Glutamatergic neuron (in vitro differentiated cells): ENCODE measurements at places on chromosomes 5 and 9. TPM values are rescaled to one million over a fixed set of nuclear protein-coding genes. Genes with fewer than 3 reads are reported as not detected.

DAB2 gene
- 1.4 TPM for total RNA-seq

SGCD gene
- total RNA-seq, result 0.20 TPM

CA9 gene
- not detected for total RNA-seq

KIF4B gene
- not detected for total RNA-seq

CENPH gene
- 9.5 TPM for total RNA-seq

PPP1R26 gene
- 22.2 TPM for total RNA-seq

SPINK7 gene
- not detected for total RNA-seq

SKP2 gene
- 47.8 TPM for total RNA-seq

CXCL14 gene
- total RNA-seq, result 0.32 TPM

DNA sequence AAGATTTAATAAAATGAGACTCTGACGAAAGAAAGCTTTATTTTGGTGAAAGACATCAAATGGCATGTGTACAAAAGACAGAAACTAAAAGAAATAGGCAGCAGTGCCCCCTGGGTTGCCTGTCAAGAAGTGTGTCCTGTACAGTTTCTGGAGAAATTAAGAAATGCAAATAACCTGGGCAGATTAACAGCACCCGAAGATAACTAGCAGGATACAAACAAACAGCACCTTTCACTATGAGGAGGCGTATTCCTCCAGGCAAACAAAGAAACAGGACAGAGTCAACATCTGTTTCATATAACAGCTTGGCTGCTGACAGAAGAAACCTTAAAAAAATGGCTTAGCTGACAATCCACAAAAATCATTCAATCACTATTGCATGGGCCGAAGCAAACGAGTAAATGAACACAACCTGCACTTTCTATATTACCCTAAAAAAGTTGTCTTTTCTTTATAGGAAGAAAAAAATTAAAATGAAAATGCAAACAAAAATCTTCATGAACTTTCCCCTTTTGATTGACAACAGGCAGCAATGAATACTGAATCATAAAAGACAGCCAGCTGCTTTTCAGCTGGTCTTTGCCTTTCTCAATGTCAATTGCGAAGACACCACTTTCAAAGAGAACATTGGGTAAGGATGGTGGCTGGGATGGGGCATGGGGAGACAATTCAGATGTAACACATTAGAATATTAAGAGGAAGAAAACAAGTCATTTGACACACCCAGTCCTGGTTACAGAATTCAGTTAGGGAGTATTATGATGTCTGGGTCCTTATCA is 162.1 kb downstream of the ARL15 start:
- DNase-seq, result no peak

DNA sequence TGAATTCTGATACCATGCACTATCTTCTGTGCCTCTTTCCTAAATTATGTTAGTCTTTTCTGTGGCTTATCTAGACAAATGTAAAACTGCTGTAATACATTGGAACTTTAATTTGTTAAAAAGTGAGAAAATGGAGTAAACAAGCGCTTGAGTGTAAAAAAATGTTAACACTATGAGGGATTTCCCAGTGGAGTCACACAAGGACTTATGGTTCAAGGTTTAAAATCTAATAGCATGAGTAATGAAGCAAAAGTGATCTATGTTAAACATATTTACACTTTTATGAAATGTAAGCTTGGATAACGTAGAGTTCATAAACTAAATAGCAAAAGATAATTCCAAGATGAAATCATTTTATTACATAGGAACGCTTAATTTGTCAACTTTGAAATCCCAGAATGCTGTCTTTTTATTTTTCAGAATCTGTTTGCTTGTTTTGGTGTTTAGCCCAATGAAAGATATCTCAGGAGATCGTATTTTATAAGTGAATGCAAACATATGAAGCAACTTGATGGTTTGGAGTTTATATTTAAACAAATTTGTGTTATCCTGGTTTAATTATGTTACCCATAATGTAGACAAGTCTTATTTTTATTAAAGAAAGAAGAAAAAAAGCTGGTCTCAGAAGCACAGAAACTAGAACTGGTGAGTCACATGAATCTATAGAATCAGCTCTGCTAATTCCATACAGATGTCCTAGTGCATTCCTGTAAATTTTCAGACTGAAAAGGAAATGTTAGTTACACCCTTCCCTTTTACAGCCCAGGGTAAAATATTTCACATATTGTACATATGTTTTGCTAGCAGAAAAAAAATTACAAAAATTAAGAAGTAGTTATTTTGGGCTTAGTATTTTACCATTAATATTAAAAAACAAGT is 34.2 kb upstream of the FBN2 start:
- no peak for DNase-seq

- no peak for DNase-seq
These were observed 23.5 kb downstream of the KCTD16 start for GRCh38 chr5:144194144-144194543.

- no peak for DNase-seq
These were observed 7.7 kb upstream of the TSLP start for GRCh38 chr5:111063709-111064322.

DNA sequence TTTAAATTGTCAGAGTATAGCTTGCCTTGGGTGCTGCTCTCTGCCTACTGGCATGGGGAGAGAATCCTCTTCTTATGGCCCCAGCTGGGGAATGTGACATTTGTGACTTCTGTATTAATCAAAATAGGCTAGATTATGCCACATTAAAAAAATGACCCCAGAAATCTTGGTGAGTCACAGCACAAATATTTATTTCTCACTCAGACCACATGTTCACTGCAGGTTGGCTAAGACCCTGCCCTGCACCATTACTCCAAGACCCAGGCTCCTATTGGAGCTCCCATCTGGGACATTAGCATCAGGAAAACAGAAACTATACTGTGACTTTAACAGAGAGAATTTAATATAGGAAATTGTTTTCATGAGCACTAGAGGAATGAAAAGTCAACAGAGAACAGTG is 16.6 kb upstream of the WHRN start:
- no peak for DNase-seq

DNA sequence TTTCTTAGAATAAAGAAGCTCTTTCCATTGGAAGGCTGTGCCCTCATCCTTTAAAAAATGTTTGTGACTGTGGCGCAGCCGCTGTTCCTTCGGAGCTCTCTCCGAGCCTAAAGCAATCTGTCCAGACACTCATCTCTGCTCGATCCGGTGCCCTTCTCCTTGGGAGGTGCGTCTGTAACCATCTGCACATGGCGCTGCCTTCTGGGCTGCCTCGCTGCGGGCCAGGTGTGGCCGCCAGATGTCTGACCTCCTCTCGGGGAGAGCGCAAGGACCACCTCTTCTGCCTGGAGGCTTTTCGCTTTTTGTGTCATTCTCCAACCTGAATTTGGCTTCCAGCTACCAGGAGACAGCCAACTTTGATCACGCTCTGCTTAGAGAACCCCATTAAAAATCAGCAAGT is 153.4 kb upstream of the PTCH1 start:
- peak; percentile 73 for DNase-seq

DNA sequence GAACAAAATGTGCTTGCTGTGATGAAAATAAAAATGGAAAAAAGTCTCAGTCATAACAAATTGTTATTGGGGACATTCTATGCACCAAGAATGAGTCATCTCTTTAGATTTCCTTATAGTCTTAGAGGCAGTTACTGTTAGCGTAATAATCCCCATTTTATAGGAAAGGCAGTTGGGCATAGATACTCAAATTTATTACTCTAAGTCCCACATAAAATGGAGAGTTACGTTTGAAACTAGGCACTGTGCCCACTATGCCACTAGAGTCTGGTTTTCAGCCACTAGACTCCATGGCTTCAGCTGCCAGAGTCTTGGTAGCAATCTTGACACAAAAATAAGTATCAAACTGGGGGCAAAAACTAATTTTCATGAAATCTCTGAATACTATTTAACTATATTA is 317.9 kb upstream of the MEF2C start:
- no peak for DNase-seq

GRCh38 chr5:143679777-143680176 is 132.2 kb upstream of the HMHB1 start:
- DNase-seq, result no peak

- no peak for DNase-seq
These were observed 161.5 kb downstream of the DEPDC1B start for GRCh38 chr5:60538426-60538825.

DNA sequence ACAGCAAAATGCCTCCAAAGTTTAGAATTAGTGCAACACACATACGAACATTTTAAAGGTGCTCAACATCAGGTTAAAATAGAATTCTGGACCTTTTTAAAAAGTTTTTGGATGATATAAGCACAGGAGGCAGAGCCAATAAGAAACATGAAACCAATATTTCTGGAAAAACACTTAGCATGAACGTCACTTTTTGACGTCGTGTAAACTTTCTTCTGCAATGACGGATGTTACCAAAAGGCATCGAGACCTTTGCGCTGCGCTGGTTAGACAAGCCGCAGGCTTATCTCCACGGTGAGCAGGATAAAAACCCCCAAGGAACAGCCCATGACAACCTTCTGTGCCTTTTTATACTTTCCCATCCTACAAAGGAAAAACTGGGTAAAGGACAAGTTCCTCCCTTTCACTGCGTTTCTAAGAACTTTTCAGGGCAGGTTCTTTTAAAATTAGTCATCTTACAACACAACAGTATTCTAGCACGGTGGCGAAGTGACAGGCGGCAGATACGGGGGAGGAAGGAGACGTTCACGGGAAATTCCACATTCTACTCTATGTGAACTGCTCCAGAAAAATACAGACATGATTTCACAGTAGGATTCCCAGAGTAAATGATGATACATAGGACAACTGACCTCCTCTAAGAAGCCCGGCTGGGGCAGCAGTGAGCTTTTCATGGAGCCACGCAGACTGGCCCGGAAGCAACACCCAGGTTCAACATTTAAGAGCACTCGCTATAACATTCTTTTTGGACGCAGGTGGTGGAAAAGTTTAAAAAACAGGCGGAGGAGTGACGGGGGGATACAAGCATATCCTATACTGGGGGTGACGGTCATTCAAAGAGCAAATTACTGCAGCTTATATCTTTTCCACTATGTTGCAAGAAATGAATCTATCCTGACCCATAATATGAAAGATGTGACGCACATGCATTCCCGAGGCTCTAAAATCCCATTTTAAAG is 52.4 kb downstream of the USP20 start:
- DNase-seq, result no peak

- no peak for DNase-seq
These were observed 1.6 kb downstream of the INSYN2B start for GRCh38 chr5:169978714-169979113.

DNA sequence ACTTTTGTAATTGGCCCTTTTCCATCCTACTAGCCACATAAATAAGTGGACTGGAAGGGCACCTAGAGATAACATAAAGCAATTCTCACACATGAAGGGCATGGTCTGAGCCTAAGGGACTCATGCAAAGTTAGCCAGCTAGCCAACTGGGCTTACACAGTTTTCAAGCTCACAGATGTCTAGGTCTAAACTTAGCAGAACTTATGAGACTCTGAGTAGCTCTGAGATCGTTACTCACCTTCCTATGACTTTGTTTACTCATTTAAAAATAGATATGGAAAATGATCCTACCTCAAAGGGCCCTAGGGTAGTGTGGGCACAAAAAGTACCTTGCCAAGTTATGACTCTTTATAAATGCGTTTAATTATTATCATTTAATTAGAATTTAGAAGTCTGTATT is 410.4 kb upstream of the MPDZ start:
- no peak for DNase-seq

- no peak for DNase-seq
These were observed 695 bp upstream of the ANXA6 start for GRCh38 chr5:151158287-151158661.

DNA sequence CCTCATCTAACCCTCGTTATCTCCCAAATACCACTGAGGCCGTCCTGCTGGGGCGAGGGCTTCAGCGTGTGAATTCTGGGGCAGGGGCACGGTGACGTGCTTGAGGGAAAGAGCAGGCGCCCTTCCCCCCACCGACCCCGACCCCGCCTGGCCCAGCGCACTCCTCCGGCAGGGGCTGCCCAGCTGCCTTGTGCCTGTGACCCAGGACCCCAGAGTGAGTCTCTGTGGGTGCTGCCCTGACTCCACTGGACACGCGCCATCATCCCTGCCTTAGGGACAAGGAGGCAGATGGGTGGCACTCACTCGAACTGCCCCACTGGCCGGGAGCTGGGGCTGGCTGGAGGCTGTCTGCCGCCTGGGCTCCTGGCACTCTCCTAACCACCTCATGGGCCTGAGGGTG is 136.2 kb upstream of the LPCAT1 start:
- DNase-seq, result no peak

- no peak for DNase-seq
These were observed 510.7 kb upstream of the ACO1 start for GRCh38 chr9:31873722-31874121.

GRCh38 chr5:171955761-171956160 is 50.7 kb downstream of the FBXW11 start:
- no peak for DNase-seq

DNA sequence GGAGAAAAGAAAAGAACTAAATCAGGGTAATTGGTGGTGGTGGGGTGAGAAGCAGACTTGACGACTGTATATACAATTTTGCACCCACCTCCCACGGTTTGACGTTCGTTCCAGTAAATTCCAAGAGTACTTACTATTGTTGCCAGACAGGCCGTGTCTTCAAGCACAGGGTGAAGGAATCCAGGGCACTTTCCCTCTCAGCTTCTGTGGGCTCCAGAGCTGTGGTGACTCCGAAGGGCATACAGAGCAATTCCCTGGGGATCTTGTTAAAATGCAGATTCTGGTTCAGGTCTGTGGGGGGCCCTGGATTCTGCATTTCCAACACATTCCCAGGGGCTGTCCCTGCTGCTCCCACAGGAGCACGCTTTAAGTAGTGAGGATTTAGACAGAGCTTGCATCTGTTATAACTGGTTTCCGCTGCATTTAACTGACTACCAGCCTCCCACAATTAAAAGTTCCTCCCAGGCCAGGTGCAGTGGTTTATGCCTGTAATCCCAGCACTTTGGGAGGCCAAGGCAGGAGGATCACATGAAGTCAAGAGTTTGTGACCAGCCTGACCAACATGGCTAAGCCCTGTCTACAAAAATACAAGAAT is 49.3 kb upstream of the FANCC start:
- no peak for DNase-seq
